ENCODE measurements at places on chromosomes 2 and 18. TPM values are rescaled to one million over a fixed set of nuclear protein-coding genes. Genes with fewer than 3 reads are reported as not detected.

DNA sequence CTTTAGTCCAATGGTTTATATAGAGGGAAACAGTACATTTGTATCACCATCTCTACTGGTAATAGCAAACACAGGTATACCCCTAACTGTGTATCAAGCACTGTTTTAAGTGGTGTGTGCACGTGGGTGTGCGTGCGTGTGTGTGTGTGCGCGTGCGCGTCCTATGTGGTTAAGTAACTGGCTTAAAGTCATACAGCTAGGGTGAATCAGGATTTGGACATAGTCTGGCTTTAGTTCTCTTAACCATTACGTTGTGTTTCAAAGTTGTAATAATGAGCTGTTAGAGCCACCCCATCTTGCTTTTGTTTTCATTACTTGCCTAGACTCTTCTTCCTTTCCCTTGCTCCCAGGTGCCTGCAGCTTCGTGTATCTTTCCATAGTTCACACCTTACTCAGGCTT lies 2.1 kb downstream of the HADHB start:
- no peaks in the 10 kb centered on the region for H3K27me3 ChIP-seq
- H3K4me1 ChIP-seq = peaks cover 2% of the 10 kb centered on the region
- no peak overlapping the region for H3K27ac ChIP-seq

Gene EPHA4
- 51.2 TPM for total RNA-seq

DNA sequence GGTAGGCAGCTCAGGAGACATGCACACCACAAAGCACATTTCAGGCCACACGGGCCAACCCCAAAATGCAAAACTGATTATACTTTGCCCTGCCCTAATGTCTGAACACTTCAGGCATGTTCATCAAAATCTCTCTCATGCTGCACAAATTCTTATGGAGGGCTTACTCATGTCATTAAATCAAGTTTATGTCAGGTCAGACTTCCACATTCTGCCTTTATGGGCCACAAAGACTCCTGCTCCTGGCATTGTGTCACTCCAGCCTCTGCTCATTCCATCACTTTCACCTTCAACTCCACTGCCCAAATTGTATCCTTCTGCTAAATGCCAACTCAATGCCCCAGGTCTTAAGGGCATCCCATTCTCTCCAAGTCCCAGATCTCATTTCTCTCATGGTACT lies 9.2 kb downstream of the UXS1 start:
- H3K4me3 ChIP-seq = no peak overlapping the region
- DNase-seq = no peak
- H3K27me3 ChIP-seq = no peaks in the 10 kb centered on the region
- no peaks in the 10 kb centered on the region for H3K36me3 ChIP-seq

Gene MAL
- total RNA-seq = not detected

DNA sequence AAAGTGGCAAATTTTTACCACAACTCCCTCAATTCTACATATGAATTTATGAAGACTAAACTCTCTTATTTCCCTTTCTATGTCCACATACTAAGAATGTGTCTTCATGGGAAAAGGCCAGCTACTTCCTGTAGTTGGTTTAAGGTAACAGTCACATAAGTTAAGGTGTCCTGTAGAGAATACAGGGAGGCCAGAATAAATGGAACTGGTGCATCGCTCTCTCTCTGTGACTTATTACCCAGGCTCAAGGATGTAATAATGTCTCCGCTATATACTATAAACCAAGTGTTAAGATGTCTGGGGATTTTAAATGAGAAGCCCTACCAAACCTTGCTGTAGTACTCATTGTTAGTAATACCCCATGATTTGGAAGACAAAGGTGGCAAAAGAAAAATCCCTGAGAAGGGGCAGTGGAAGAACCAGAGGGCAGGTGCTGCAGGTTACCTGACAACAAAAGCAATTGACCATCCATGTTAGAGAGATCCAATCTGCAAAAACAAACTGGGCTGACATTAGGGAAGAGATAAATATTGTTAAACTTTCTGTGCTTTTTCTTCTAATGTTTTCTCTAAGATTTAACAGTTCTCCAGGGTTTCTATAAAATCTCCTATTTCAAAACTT lies 372.8 kb downstream of the TMX3 start:
- H3K4me1 ChIP-seq = no peaks in the 10 kb centered on the region
- no peaks in the 10 kb centered on the region for H3K27me3 ChIP-seq
- no peak overlapping the region for H3K27ac ChIP-seq
- H3K4me3 ChIP-seq = no peak overlapping the region
- H3K36me3 ChIP-seq = no peaks in the 10 kb centered on the region
- DNase-seq = no peak

- H3K36me3 ChIP-seq = no peaks in the 10 kb centered on the region
- no peak overlapping the region for H3K4me3 ChIP-seq
- H3K27me3 ChIP-seq = no peaks in the 10 kb centered on the region
- no peak for DNase-seq
- H3K4me1 ChIP-seq = no peaks in the 10 kb centered on the region
These were observed 1293.9 kb upstream of the LRRTM1 start for GRCh38 chr2:81598453-81598852.

GRCh38 chr2:135186054-135186453 lies 134.0 kb downstream of the RAB3GAP1 start:
- DNase-seq = no peak
- H3K27me3 ChIP-seq = no peaks in the 10 kb centered on the region
- H3K4me3 ChIP-seq = no peak overlapping the region
- no peak overlapping the region for H3K27ac ChIP-seq
- H3K4me1 ChIP-seq = no peaks in the 10 kb centered on the region

GRCh38 chr2:10375570-10376281 lies 72.4 kb downstream of the ODC1 start:
- H3K4me3 ChIP-seq = no peak overlapping the region
- H3K27ac ChIP-seq = no peak overlapping the region
- no peaks in the 10 kb centered on the region for H3K27me3 ChIP-seq
- H3K36me3 ChIP-seq = no peaks in the 10 kb centered on the region
- H3K4me1 ChIP-seq = no peaks in the 10 kb centered on the region

DNA sequence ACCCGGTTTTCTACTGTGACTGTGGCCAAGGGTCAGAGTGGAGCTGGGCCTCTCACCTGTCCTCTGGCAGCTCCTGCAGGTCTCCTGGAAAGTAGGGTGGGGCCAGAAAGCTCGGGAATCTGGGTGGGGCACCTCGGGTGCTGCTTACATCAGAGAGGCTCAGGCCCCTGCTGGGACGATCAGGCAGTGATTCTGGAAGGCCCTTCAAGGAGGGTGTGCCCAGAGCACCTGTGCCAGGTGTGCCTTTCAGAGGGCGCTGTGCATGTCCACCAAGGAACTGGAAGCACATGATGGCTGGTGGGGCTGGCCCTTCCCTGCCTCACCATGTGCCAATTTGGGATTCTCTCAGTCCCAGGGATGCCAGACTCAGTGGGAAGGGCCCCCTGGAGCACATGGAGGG lies 44.0 kb downstream of the ATP6V1C2 start:
- no peaks in the 10 kb centered on the region for H3K27me3 ChIP-seq
- H3K4me1 ChIP-seq = no peaks in the 10 kb centered on the region
- H3K27ac ChIP-seq = no peak overlapping the region
- H3K4me3 ChIP-seq = no peak overlapping the region
- H3K36me3 ChIP-seq = no peaks in the 10 kb centered on the region

Gene ASB18
- not detected for total RNA-seq

DNA sequence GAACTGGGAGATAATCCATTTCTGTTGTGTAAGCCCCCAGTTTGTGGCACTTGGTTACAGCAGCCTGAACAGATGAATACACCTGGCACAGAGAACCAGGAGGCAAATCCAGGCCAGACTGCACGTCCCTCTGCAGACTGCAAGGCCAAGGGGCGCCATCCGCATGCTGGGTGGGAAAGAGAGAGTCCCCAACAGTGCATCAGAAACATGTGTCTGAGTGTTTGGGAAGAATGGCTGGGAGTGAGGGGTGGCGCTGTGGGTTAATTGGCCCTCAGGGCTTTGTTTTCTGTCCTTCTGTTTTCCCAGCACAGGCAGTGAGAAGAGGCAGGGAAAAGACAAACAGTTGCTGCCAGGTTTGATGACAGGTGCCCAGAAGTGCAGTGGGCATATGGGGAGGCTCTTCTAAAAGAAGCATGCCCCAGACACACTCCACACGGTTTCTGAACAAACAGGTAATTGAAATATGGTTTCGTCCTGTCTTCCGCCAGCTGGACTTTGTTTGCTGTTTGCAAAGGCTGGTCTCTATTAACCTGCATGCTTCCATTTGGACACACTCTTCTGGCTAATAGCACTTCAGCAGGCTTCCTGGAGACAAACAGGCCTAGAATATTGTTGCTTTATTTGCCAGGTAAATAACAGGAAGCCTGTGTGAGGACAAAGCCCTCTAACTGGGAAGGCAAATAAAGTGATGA lies 43.4 kb upstream of the SEC11C start:
- no peaks in the 10 kb centered on the region for H3K27me3 ChIP-seq
- no peak overlapping the region for H3K4me3 ChIP-seq
- DNase-seq = no peak
- no peaks in the 10 kb centered on the region for H3K36me3 ChIP-seq
- H3K27ac ChIP-seq = no peak overlapping the region
- H3K4me1 ChIP-seq = no peaks in the 10 kb centered on the region

DNA sequence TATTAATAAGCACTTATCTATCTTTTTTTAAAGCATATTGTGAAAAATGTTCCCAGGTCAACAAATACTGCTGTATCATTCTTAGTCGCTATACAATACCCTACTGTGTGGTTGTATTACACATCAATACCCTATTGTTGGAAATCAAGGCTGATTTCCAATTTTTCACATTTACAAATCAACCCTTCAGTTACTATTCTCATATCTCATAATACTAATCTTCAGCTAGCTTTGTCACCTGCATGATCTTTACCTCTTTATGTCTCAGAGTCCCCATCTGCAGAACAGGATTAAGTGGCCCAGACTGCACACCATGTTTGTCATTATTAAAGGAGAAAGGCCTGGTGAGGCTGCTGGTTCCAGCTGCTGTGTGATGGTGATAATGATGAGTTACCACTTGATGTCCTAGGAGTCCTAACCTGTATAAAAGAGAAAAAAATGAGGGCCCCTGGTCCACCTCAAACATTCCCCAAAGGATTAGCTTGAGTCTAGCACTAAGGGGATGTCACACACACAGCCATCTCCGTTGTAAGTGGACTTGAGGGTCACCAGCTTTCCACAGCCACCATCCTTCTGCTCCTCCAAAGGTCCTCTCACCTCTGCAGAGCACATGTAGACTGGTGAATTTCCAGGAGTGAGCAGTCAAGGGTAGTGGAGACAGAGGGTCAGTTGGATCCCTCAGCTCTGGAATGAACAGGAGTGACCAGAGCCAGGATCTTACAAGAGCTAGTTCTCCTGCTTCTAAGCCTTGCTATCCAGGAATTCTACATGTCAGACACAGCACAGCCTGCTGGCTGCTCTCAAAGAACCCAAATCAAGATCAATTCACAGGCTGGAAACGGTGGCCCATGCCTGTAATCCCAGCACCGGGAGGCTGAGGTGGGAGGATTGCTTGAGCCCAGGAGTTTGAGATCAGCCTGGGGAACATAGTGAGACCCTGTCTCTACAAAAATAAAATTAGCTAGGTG lies 36.0 kb upstream of the BIN1 start:
- no peak for DNase-seq
- H3K27ac ChIP-seq = no peak overlapping the region
- H3K27me3 ChIP-seq = no peaks in the 10 kb centered on the region
- H3K36me3 ChIP-seq = no peaks in the 10 kb centered on the region

Gene CTAGE1
- total RNA-seq = not detected

DNA sequence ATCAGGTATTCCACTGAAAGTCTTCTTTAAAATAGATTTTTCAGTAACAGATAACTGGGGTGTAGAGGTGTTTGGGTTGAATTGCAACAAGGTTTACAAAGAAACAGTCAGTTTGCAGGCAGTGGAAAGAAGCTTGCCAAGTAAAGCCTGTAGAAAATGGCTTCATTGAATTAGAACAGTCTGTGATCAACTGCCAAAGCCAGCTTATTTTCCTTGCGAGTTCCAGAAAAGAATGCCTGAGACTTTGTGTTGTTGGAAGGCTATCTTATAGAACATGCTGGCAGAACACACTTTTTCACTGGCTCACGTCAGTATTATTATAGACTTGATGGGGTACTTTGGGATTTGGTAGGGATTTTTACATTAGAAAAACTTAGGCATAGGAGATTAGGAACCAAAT lies 601.0 kb downstream of the XIRP2 start:
- H3K4me3 ChIP-seq = no peak overlapping the region
- H3K27ac ChIP-seq = no peak overlapping the region
- no peaks in the 10 kb centered on the region for H3K27me3 ChIP-seq
- H3K4me1 ChIP-seq = no peaks in the 10 kb centered on the region

- H3K27ac ChIP-seq = no peak overlapping the region
- no peak overlapping the region for H3K4me3 ChIP-seq
- no peaks in the 10 kb centered on the region for H3K27me3 ChIP-seq
- no peaks in the 10 kb centered on the region for H3K36me3 ChIP-seq
- no peaks in the 10 kb centered on the region for H3K4me1 ChIP-seq
These were observed 14.9 kb downstream of the HPCAL1 start for GRCh38 chr2:10317646-10318045.

- DNase-seq = no peak
- H3K36me3 ChIP-seq = no peaks in the 10 kb centered on the region
- no peak overlapping the region for H3K27ac ChIP-seq
- no peaks in the 10 kb centered on the region for H3K27me3 ChIP-seq
- no peaks in the 10 kb centered on the region for H3K4me1 ChIP-seq
These were observed 463.2 kb upstream of the ZEB2 start for GRCh38 chr2:144983107-144983506.

- peak overlapping the region; percentile 73 for H3K4me3 ChIP-seq
- H3K4me1 ChIP-seq = peaks cover 13% of the 10 kb centered on the region
- H3K27me3 ChIP-seq = no peaks in the 10 kb centered on the region
- H3K27ac ChIP-seq = peak overlapping the region; percentile 67
- H3K36me3 ChIP-seq = peaks cover 15% of the 10 kb centered on the region
- DNase-seq = no peak
These were observed 83.3 kb upstream of the POMC start for GRCh38 chr2:25251422-25252273.

Gene CTIF
- 55.3 TPM for total RNA-seq

DNA sequence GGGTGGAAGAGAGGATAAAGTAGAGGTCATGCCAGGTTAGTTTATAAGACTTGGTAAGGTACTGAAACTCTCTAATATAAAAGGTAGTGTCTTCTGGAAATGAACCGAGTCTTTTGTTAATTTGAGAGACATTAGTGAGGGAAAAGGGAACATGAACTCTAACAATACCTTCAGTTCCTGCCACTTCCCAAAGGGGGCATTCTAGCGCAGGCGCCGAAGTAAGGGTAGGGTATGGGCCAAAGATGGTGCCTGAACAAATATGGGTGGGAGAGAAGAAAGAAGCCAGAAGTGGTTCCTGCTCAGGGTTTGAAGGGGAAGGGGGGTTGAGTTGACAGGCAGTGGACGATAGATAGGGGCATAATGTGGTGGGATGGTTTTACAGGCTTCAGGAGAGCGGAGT lies 10.1 kb upstream of the REG1B start:
- DNase-seq = no peak
- H3K27ac ChIP-seq = no peak overlapping the region
- no peak overlapping the region for H3K4me3 ChIP-seq
- no peaks in the 10 kb centered on the region for H3K36me3 ChIP-seq
- H3K27me3 ChIP-seq = no peaks in the 10 kb centered on the region
